ENCODE measurements at places on chromosomes 1 and 21.

DNA sequence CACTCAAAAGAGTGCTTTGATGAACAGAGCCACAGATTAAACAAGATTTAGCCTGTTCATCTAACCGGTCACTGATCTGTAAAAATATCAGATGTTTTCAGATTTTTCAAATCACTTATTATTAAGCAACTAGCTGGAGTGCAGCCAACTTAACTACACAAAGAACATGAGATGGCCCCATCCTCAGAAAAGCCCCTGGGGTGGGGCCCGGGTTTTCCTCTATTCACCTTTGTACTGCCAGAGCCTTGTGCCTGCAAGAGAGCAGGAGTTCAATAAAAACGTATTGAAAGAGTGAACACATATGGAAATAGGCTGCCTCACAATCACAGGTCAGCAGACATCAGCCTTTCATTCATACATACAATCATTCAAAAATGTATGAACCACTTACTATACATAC is 516.1 kb downstream of the OMA1 start:
- DNase-seq = no peak

GRCh38 chr21:36396325-36396724 is 11.1 kb downstream of the CHAF1B start:
- no peak for DNase-seq

GRCh38 chr1:10735563-10736305 is 60.7 kb downstream of the CASZ1 start:
- no peak for DNase-seq

DNA sequence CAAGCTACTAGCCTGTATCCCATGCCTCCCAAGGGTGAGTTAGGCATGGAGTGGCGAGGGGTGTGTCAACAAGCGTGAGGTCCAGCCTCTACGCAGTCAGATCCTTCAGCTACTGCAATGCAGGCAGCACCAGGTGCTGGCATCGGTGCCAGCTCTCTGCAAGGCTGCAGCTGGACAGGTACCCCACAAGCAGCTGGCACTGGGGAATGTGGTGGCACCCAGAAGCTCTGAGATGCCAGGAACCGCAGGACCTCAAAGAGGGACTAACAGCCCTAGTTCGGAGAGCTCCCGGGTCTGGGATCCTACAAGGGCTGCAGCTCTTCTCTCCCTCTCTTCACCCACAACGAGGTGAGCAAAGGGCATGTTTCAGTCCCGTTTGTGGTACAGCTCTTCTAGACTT is 974.5 kb downstream of the LTN1 start:
- no peak for DNase-seq

- no peak for DNase-seq
These were observed 15.4 kb upstream of the GPR37L1 start for GRCh38 chr1:202107321-202107761.

DNA sequence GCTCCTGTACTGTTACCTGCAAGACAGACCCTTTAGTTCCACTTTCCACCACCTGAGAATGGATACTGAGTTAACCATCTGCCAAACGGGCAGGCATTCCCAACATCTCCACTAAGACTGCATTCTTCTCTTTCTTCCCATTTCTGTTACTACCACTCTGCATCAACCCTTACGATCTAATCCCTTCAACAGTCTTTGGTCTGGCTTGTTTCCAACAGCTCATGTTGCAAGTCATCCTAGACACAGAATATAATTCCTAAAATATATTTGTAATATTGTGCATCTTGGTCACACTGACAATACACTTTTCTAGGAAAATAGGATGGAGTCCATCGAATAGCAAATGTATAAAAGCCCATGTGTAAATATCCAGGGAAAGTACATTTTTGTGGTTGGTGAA is 166.7 kb downstream of the SIPA1L2 start:
- DNase-seq = no peak

- DNase-seq = no peak
These were observed 30.0 kb upstream of the AGPAT3 start for GRCh38 chr21:43835050-43835449.

- no peak for DNase-seq
These were observed 2.1 kb downstream of the RORC start for GRCh38 chr1:151829352-151830046.

DNA sequence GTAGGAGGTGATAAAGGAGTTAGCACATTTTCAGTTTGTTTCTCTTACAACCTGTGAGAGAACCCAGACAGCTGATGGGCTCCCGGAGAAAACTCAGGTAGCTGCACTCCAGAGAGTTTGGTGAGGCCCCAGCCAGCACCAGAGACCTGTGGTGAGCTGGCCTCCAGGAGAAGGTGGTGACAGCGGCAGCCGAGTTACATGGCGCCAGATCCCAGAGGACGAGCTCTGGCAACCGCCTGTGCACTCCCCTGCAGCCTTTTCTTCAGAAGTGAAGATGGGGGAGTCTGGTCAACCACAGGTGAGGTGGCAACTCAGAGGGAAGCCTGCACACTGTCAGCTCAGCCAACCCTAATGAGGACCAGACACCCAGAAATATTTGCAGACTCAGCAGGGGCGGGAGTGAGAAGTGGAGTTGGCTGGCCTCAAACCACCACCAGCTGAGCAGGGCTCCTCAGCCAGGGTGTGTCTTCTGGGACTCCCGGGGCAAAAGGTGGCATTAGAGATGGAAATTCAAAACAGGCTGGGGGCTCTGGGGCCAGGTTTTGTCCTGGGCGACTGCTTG is 209.7 kb downstream of the SETD4 start:
- DNase-seq = no peak

DNA sequence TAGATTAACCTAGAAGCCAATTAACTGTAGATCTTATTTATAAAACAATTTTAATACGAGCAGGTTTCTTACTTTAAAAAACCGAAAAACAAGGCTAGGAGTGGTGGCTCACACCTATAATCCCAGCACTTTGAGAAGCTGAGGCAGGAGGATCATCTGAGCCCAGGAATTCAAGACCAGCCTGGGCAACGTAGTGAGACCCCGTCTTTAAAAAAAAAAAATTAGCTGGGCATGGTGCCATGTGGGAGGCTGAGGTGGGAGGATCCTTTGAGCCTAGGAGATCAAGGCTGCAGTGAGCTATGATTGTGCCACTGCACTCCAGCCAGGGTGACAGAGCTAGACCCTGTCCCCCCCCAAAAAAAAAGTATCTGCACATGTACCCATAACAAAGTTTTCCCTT is 89.3 kb upstream of the QSOX1 start:
- no peak for DNase-seq

GRCh38 chr1:197768014-197768805 is 7.1 kb downstream of the DENND1B start:
- DNase-seq = no peak

DNA sequence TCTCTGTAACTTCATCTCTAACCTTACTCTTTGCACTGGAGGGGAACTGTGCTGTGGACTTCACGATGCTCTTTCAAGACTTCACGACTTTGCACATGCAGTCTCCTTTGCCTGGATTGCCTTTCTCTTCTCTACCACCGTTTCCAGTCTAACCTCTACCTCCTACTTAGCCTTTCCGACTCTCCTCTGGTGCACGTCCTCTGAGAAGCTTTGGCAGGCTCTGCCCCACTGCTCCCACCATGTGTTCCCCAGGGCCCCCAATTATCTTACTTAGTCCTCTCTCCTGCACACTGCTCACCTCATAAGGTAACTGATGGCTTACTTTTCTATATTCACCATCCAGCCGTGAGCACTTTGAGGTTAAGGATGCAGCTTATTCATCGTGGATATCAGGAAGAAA is 101.7 kb upstream of the GJB5 start:
- no peak for DNase-seq

DNA sequence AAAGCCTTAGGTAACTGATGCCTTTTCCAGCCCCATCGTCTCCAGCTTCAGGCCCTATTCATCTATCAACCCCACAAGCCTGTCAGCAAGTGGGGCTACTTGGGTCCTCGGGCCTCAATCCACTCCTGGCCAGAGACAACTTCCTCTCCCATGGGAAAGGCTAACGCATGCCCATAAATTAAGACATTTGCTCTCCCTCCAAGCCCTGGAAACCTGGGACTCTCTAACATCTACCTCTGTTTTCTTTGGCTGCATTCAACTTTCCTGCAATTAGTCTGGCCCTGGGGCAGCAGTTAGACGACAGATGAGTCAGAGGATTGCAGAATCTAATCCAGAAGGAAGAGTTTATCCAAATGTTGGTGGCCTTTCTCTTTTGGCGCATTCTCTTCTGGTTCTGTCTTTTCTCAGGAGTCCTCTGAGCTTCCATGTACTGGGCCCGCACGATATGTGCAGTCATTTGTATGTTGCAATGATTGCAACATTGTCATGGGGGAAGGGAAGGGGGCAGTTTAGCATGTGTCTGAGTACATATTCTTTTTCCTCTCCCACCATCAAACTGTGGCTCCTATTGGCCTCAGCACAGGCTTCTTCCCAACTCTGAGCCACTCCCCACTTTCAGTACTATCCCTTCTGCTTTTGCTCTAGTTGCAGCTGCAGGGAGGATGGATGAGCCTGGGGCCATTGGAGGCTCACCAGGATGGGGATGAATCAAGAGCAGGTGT is 54.4 kb downstream of the NAV1 start:
- DNase-seq = no peak

- DNase-seq = no peak
These were observed 16.8 kb downstream of the CNIH3 start for GRCh38 chr1:224632921-224633321.

DNA sequence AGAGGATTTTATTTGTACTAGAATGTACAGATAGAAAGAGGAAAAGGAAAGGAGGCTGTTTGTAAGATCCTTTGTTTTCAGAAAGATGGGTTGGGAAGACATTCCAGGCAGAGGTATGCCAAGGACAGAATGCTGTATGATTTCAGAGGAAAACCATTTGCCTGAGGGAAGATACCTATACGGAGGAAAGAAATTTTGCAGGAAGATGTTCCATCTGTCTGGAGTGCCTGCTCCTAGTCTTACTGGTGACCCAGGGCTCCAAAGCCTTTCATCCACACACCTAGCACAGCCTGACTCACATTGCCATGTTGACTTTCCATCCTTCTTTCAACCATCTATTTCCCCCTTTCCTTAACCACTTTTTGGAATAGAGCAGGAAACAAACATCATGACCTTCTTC is 18.2 kb downstream of the SAMD13 start:
- DNase-seq = no peak

DNA sequence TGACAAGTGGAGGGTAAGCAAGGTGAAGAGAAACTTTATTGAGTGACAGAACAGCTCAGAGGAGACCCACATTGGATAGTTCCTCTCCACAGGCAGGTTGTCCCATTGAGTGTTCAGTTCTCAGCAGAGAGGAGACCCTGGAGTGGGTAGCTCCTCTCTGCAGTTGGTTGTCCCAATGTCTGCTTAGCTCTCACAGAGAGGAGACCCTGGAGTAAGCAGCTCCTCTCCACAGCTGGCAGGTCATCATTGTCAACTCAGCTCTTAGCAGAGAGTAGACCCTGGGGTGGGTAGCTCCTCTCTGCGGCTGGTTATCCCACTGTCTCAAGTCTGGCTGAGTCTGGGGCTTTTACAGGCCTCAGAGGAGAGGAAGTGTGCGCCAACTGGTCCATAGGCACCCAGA is 6.0 kb upstream of the CHD1L start:
- no peak for DNase-seq

DNA sequence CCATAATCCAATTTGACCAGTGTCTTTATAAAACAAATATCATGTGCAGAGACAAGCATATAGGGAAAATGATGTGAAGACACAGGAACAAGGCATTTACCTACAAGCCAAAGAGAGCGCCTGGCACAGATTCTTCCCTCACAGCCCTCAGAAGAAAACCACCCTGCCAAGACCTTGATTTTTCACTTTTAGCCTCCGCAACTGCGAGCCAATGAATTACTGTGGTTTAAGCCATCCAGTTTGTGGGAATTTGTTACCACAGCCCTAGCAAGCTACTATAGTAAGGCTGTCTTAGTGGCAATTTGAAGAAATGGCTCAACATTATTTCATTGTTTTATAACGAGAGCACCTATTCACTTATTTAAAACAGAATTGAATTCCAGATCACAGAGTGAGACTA is 85.7 kb upstream of the CCDC190 start:
- no peak for DNase-seq

- DNase-seq = no peak
These were observed 17.9 kb downstream of the SYT6 start for GRCh38 chr1:114135786-114136185.

DNA sequence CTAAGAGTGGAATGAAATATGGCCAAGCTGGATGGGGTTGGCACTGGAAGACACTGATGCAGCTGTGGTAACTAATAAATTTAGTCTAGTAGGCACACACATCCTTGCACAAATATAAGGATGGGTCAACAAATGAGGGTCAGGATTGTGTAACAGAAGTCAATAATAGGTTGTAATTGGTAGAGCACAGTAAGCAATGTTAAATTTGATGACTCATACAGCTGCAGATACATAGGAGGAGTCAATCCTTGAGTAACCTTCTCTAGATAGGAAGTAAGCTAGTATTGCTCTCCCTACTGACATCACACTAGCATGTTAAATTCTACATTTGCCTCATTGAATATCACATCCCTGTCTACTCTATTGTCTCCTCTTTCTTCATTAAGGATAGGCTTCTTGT is 332.1 kb downstream of the PTPRC start:
- DNase-seq = no peak

DNA sequence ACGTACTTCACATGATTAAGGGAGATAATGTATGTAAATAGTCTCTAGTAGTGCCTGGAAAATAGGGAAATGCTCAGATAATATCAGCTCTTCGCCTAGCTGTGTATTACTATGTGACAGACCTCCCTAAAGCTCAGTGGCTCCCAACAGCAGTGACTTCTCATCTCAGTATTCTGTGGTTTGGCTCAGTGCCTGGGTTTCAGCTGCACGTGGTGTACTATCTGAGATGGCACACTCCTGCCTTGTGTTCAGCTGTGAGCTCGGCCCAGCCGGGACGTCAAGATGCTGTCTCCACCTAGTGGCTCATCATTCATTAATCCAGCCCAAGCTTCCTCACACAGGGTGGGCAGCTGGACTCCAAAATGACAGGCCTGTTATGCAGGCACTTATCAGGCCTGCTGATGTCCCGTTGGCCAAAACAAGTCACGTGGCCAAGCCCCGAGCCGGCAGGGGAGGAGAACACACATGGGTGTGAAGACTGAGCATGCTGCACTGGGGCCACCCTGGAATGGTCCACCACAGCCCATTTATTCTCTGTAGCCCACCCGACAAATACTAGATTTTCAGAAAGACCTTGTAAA is 17.8 kb downstream of the SLFNL1 start:
- peak; percentile 83 for DNase-seq

- no peak for DNase-seq
These were observed 501.4 kb upstream of the USP24 start for GRCh38 chr1:55716610-55717009.

GRCh38 chr1:70034403-70034802 is 171.0 kb downstream of the LRRC40 start:
- no peak for DNase-seq

DNA sequence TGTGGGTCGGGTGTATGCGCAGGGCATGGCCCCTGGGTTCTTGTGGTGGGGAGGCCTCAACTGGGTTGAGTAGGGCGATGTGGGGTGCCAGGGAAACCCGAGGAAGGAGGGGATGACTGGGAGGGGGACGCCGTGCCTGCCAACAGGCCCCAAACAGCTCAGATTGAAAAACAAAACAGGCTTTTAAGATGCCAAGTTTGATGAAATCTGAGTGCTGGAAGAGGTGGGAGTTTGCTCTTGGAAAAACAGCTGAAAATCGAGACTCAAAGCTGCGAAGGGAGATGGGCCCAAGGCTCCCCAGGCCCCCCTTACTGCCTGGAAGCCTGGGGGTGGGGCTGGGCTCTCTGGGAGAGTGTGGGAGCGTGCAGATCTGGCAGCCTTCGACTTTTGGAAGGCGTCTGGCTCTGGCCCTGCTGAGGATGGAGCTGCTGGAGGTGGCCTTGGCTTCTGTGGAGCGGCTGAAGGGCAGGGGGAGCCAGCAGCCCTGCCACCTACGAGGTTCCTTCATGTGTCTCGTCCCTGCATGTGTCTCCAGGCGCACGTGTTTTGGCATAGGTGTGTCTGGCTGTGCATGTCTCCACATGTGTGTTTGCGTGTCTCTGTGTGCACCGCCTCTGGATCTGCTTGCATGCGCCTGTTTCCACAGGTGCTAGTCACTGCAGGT is 33.3 kb downstream of the PTPRF start:
- DNase-seq = no peak

All from activated CD4-positive, alpha-beta T cell treated with anti-CD3 and anti-CD28 coated beads, Interleukin-2, amount 50 U/mL, for 1 hour (primary cell).